ENCODE measurements at places on chromosomes 7 and 10.

GRCh38 chr10:80462981-80463741 lies 9.1 kb downstream of the TSPAN14 start:
- no peak for DNase-seq

DNA sequence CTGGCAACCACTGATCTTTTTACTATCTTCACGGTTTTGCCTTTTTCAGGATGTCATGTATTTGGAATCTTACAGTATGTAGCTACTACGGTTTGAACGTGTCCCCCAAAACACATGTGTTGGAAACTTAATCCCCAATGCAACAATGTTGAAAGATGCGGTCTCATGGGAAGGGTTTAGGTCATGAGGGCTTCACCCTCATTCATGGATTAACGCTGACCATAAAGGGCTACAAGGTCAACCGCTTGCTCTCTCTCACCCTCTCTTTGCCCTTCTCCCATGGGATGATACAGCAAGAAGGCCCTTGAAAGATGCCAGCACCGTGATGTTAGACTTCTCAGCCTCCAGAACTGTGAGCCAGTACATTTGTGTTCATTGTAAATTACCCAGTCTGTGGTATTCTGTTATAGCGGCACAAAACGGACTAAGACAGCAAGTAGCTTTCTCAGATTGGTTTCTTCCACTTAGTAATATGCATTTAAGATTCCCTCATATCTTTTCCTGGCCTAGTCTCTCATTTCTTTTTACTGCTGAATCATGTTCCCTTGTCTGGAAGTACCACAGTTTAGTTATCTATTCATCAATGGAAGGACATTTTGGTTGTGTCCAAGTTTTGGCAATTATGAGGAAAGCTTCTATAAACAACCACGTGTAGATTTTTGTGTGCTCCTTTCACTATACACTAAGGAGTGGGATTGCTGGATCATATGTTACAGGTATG lies 3.0 kb upstream of the CRYGN start:
- DNase-seq: no peak

DNA sequence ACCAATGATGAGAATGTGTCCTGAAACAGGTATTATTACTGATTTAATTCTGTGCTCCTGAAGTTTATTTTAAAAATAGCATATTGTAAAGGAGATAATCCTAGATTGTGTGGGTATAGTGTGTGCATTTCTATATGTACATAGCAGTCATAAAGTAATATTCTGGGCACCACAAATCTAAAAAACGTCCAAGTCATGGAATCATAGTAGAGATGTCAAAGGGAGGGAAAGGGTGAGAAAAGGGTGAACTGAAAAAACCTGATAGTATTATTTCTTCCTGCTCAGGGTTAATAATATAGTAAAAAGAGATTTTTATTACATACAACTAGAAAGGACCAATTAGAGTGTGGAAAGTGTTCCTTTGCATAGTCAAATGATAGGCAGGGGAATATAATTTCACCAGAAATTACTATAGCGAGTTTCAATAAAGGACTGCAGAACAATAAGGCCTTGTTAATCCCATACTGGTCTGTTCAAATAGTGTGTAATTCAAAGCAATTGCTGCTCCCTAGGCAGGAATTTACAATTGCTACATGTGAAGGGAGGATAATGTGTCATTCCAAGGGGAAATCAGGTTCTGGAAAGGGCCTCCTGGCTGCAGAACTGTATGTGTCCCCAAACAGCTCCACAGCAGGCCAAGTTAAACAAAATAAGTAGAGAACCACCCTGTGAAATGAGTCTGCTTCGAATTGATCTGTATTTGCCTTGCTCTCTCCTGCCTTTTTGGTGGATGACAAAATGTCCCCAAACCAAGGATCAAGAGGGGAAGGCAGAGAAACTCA lies 42.5 kb upstream of the KMT2E start:
- DNase-seq: no peak

- DNase-seq: no peak
Observed at GRCh38 chr7:3558400-3558799, 257.3 kb downstream of the SDK1 start.

GRCh38 chr10:127117125-127117524 lies 79.3 kb downstream of the INSYN2A start:
- DNase-seq: no peak

Measured in stimulated activated CD8-positive, alpha-beta memory T cell treated with anti-CD3 and anti-CD28 coated beads, Interleukin-4, amount 100 ng/mL, for 4 hours (primary cell).